Stimulated activated CD8-positive, alpha-beta memory T cell treated with anti-CD3 and anti-CD28 coated beads, Interleukin-4, amount 100 ng/mL, for 4 hours (primary cell): ENCODE measurements at places on chromosomes 12 and 14.

GRCh38 chr12:111757361-111758119 lies 9.2 kb upstream of the ALDH2 start:
- no peak for DNase-seq

DNA sequence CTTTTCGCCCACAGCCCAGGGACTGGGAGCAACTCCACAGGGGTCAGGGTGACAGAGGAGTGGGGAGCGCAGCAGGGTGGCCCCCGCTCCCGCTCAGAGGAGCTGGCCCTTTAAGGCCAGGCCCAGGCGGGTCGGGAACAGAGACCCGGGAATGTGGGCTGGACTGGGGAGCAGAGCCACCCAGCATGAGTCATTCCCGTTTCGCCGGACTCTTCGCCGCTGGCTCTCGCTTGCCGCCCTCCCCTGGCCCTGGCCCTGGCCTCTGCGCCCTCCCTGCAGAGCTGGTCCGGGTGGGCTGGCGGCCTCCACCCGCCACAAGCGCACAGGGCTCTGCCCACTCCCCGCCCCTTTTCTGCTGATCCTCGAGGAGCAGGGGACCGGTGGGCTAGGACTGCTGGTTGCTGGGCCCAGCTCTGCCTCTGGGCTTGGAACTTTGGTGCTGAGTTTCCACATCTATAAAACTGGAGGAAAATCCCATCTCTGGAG lies 92.8 kb downstream of the NINJ2 start:
- DNase-seq, result no peak

DNA sequence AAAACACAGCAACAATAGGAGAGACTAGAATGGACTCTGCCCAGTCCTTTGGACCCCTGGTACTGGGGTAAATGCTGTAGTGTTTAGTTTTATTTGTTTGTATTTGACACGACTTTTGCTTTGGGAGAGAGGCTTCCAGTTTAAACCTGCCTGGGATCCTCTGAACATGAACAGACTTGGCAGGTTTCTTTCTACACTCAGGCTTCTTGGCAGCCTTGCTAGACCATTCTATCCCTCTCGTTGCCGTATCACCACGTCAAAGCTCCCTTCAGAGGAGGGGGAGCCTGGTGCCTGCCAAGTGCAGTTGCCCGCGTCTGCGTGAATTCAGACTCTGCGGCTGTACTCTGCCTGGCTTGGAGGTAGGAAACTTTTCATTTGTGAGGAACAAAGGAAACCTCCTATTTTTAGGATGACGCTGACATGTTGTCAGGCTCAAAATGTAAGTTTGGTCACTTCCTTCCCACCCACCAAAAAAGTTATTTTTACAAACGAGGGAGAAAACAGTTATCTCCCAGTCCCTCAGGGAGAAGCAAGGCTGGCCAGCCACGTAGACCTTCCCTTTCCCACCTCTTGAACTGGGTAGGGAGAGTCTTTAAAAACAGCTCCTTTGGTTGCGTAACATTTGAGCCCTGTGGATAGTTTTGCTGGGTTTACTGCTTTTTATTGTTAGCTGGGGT lies 25.9 kb downstream of the CD9 start:
- no peak for DNase-seq

DNA sequence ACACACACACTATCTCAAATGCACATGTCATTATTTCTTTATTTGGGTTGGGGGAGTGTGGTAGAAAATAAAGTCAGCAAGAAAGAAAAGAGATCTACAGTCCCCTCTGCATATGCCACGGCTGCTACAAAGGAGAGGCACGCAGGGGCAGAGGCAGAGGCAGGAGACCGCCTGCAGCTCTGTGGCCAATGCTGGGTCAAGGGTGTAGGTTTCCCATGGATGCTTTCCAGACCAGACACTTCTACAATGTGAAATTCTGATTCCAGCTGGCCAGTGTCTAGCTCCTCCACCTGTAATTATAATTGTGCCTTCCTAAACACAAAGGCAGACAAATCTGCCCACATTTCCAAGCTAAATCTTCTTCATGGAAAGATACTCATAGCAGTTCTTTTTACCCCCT lies 19.2 kb downstream of the VPS37B start:
- DNase-seq, result no peak

- DNase-seq, result no peak
These were observed at the start of gene KDM2B for GRCh38 chr12:121580959-121581685. Gene KDM2B (minus strand): TSS chr12:121581023. CDS start chr12:121580911, 112 bp downstream.

DNA sequence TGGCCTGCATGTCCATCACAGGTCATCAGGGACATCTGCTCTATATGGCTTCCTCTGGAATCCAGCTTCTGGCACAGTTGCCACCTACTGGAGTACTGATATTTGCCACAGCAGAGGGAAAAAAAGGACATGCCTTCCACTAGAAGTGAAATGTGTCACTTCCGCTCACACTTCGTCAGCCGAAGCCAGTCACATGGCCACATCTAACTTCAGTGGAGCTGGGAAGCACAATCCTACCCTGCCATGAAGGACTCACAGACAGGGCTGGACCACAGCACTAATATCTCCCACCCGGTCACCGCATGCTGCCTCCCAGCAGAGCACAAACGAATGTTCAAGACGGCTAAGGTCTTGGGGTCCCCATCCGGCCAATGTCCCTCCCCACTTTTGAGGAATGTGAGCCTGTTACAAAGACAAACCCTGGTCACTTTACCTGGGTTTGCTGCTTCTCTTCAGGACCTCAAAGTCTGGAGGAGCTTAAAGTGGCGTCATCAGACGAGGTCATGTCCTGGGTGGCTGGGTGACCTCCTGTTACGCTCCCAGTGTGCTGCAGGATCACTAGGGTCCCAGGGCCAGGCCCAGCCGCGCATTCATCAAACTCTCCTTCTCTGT lies 98.6 kb downstream of the GCH1 start:
- DNase-seq, result no peak

GRCh38 chr12:110874351-110874750 lies 27.6 kb downstream of the CCDC63 start:
- no peak for DNase-seq

- no peak for DNase-seq
These were observed 9.9 kb downstream of the TUNAR start for GRCh38 chr14:95886366-95887056.

DNA sequence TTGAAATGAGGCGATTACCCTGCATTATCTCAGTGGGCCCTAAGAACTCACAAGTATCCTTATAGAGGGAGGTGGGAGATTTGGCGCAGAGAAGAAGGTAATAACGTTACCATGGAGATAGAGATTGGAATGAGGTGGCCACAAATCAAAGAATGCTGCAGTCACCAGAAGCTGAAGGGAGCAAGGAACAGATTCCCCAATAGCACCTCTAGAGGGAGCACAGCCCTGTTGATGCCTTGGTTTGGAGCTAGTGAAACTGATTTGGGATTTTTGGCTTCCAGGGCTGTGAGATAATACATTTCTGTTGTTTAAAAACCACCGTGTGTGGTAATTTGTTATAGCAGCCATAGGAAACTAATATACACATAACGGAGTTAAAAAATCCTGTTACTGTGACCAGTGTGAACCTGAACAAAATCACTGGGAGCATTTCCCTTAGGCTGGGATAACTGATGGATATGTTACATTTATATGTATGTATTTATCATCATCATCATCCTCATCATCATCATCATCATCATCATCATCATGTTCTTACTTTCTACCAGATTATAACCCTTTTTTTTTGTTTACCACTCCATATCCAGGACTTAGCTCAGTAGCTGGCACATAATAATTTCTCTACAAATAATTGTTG lies 100.3 kb downstream of the LIN7A start:
- no peak for DNase-seq

DNA sequence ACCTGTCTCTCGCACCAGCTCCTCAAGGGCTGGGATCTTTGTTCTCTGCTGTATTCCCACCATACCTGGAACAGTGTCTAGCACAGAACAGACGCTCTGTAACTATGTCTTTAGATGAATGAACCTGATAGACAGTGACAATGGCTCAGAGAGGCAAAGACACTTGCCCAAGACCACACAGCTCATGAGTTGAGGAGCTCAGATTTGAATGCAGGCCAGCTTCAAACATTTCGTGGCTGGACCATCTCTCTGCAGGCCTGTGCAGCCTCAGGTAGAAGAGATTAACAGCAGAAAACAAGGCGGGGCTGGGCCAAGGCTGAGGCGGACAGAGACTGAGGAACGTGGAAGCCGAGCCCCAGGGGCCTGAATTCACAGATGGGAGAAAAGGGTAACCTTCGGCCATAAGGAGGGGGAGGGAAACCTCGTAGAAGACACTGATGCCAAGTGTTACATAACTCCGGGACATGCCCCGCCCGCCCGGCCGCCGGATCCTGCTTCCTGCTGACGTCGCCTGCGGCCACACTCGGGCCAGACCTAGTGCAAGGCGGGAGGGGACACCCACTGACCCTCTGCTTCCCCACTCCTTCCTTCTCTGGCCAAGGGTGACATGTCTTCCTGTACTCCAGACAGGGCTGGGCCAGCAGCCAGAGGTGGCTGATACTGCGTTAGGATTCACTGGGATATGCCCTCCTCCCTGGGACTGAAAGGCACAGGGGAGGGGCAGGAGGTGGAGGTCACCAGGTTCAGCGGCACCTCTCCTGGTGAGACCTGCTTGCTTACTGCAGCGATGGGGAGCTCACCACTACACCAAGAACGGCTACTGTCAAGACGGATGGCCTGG lies 86.8 kb downstream of the RFLNA start:
- DNase-seq, result no peak

DNA sequence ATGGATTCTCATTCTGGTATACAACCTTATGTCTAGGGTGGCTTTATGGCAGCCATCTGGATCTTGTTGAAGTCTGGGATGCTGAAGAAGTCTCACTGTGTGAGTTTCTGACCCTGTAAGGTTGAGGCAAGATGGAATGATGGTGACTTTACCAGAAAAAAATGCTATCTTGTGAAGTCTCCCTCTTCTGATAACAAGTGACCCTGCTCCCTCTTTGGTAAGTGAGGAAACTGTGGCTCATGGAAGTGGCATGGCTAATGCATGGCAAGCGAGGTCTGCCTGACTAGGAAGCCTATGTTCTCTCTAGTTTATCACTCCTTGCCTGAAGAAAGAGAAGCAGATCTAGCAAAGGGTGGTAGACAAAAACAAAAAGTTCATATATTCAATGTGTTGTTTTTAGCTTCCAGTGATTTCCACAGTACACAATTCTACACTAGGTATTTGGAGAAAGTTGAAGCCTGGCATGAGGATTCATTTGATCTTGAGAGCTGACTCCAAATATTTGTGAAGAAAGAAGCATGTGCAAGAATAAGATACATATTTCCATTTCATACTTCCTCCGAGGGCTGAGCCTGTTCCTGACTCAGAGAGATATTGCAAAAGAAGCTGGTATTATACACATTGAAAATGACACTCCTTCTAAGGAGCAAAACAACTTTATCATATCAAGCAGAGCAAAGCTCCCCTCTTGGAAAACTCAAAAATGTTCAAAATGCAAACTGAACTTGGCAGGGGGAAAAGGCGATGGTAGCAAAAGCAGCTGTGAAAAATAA lies 63.6 kb downstream of the HELB start:
- DNase-seq, result no peak

- DNase-seq, result no peak
These were observed 45.7 kb upstream of the PRMT8 start for GRCh38 chr12:3445119-3445978.

GRCh38 chr12:1919284-1919683 lies 832 bp upstream of the CACNA2D4 start:
- DNase-seq, result no peak

DNA sequence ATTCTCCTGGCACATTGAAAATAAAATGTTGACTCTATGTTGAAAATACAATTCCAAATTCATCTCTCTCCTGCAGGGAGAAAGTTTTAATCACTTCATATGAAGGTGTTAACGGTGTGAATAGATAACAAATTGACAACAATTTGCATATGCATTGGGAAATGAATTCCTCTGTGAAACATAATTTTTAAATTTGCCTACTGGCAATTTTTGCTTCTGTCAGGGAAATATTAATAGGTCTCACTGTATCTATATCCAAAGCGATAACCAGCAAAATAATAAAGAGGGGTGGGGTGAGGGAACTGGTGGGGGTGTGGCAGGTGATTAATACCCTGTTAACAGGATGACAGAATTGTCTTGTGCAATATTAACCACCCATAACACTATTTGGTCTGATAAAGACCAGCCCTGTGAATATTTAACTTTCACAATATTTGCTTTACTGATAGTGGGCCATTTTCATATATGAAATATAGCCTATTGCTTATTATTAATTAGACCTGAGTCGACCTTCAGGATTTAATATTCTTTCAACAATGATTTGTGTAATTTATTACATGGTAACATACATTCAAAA lies 239.0 kb upstream of the SSTR1 start:
- DNase-seq, result no peak

GRCh38 chr12:69987579-69988091 lies 162.6 kb downstream of the MYRFL start:
- DNase-seq, result no peak
